ENCODE measurements at places on chromosomes 4 and X.
A peak's percentile ranks its signal among the peaks of the same experiment; 100 is the strongest.

DNA sequence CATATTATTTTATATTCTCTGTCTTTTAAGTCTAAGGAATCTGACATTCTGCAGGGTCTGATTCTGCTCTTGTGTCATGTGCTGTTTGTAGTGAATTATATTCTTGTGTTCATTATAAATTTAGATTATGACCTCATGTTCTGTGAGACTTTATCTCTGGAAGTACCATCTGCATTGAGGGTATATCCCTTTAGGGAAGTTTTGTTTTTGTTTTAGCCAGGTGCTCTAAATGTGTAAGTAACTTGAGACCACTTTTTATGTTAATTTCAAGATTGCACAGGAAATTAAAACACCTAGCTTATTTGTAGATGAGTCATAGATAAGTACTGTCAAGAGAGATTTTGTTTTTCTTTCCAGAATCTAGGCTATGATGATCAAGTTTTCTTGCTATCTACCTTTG is 35.0 kb upstream of the DKK2 start:
- DNase-seq, result no peak

GRCh38 chr4:972651-973424 is 531 bp downstream of the DGKQ start:
- DNase-seq, result no peak

GRCh38 chr4:8671712-8672290 is 79.2 kb downstream of the CPZ start:
- DNase-seq, result no peak

DNA sequence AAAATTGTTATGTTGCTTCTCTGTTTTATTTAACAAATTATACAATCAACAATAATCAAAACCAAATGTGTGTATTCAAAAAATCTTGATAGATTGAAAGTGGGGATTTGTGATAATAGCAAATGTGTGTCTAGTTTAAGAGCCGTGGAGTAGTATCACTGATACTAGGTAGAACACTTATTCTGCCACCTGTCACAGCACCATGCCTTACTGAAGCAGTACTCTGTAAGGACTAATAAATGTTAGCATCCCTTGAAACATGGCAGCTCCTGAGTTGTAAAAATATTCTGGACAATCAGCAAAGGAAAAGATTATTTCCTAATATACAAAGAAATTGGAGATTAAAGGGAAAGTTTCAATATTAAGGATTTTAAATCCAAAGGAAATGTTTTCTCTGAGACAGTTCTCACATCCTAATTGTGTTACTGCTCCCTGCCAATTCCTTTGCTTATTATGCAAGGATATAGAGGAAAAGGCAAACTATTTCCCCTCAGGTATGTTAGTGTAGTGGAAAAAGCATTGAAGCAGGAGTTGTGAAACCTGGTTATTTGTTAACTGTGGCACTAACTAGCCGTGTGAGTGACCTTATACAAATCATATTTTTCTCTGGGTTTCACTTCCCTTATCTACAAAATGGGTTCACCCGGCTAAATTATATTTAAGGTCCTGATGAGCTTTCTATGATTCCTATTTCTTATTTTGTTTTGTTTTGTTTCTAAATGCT is 303.1 kb downstream of the ARHGAP24 start:
- DNase-seq, result no peak

DNA sequence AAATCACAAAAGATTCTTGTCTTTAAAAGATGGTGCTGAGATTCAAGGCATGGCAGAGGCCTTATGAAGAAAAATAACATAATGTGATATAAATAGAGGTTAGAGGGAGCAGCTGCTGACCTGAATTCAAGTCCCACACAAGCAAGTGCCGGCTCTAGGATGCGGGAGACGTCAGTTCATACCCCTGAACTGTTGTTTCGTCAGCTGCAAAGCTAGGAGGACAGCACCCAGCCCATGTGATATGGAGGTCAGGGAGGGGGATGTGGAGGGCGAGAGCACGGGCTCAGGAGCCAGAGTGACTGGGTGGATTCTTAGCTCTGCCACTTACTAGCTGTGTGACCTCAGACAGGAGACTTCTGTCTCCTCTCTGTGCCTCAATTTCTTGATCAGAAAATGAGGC is 77.9 kb downstream of the JAKMIP1 start:
- no peak for DNase-seq

DNA sequence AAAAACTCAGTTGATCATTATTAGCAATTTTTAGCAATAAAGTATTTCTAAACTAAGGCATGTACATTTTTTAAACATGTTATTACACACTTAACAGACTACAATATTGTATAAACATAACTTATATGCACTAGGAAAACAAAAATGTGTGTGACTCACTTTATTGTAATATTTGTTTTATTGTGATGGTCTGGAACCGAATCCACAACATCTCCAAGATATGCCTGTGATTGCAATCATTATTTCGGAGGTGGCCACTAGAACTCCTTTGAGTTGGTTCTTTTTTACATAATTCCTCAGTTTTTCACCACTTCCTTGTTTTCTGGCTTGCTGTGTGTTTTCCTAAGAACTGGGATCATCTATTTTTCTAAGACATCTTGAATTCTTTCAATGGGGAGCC is 53.7 kb downstream of the FBXW7 start:
- no peak for DNase-seq

DNA sequence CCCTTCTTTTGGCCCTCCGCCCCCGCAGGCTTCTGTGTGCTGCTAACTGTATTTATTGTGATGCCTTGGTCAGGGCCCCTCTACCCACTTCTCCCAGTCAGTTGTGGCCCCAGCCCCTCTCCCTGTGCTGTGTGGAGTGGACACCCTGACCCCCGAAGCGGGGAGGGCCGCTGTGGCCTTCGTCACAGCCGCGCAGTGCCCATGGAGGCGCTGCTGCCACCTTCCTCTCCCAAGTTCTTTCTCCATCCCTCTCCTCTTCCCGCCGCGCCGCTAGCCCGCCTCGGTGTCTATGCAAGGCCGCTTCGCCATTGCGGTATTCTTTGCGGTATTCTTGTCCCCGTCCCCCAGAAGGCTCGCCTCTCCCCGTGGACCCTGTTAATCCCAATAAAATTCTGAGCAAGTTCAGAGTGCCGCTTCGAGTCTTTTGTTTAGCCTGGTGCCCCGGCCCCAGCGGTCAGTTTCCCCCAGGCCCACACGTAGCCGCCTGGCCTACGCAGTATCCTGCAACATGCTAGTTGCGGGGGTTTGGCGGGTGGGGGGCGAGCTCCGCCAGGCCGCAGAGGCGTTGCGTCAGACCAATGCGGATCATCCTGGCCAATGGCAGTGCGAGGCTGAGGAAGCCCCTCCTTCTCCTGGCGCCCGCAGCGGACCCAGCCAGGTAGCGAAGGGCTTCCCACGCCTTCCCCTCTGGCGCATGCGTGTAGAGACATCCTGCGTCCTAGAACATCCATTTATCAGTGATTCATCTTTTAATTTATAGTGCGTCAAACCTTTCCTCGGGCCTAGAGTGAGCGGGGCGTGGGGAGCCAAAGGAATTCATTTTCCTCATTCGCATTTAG is 5.6 kb upstream of the KANTR start:
- no peak for DNase-seq

GRCh38 chr4:105088110-105088879 is 58.4 kb upstream of the TET2 start:
- no peak for DNase-seq

GRCh38 chr4:70979445-70980008 is 13.9 kb upstream of the DCK start:
- no peak for DNase-seq

GRCh38 chrX:9708923-9709553 is 56.6 kb downstream of the GPR143 start:
- peak; percentile 36 for DNase-seq

- no peak for DNase-seq
These were observed 26.2 kb upstream of the GPR78 start for GRCh38 chr4:8553991-8554405.

GRCh38 chrX:49312176-49312575 is 8.7 kb downstream of the GAGE10 start:
- DNase-seq, result no peak

DNA sequence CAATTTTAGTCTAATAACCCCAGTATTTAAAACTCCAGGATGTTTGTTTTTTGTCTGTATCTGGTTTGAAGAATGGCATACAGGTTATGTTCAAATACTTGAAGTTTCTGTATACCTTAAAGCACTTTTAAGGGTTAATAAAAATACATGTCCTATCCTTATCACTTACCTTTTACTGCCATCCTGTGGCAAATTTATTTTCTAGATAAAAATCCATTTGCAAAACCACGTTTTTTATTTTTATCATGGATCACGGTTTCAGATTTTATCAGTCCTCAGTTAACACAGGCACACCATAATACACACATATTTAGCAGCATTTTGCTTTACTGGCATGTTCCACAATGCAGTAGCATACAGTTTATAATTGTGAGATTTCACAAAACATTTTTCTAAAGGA is 113.3 kb upstream of the H2AZ1 start:
- DNase-seq, result no peak

- no peak for DNase-seq
These were observed 6.6 kb upstream of the TMEM128 start for GRCh38 chr4:4254666-4255065.

- no peak for DNase-seq
These were observed 111.2 kb downstream of the ELOVL6 start for GRCh38 chr4:110087070-110087708.

GRCh38 chr4:62324215-62324614 is 1124.1 kb downstream of the ADGRL3 start:
- DNase-seq, result no peak

DNA sequence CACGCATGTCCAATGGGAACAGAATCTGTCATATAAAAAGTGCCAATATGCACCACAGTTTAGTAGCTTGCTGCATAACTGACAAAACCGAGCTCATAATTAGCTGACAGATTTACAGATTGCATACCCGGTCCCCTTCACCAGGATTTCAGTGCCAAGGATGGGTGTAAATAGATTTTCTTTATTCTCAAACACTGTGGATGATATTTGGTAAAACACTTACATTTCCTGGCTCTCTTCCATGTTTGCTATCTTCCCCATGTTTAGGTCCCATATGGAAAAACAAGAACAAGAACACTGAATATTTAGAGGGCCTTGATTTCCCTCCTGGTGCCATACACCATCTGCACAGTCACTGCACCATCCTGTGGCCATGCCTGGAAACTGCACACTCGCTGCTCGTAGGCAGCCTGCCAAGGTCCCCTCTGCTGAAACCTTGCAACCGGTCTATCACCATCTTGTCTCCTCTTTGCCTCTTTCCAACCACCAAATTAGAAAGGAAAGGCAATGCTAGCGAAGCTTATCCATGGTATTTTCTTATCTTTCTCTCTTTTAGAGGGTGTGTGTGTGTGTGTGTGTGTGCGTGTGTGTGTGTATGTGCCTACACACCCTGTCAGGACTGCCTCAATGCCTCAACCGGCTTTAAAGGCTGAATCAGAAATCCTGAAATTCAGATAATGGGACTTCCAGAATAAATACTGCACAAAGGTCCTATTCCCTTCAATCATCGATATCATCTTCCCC is 124.2 kb upstream of the MBNL3 start:
- DNase-seq, result no peak

- DNase-seq, result no peak
These were observed 25.5 kb downstream of the SMIM14 start for GRCh38 chr4:39613093-39613656.

DNA sequence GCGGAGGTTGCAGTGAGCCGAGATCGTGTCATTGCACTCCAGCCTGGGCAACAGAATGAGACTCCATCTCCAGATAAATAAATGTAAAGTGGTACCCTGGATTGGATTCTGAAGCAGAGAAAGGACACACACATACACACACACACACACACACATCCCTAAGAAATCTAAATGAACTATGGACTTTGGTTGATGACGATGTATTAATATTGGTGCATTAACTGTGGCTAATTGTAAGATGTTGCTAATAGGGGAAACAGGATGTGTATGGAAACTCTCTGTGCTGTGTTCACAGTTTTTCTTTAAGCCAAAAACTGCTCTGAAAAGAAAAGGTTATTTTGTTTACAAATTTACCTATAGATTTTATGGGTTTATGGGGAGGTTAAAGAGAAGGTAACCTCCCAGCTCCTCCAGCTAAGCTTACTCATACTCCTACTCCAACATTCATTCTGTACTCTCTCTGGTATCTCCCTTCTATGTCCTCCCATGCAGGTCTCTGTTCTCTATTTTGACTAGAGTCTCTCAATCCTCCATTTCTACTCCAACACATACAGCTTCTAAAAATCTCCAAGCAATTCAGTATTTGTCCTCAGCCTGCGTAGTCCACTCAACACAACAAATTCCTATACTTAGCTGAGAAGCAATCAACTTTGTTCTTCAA is 46.5 kb upstream of the RELL1 start:
- DNase-seq, result no peak

GRCh38 chrX:138229718-138230117 is 481.8 kb downstream of the FGF13 start:
- DNase-seq, result no peak

DNA sequence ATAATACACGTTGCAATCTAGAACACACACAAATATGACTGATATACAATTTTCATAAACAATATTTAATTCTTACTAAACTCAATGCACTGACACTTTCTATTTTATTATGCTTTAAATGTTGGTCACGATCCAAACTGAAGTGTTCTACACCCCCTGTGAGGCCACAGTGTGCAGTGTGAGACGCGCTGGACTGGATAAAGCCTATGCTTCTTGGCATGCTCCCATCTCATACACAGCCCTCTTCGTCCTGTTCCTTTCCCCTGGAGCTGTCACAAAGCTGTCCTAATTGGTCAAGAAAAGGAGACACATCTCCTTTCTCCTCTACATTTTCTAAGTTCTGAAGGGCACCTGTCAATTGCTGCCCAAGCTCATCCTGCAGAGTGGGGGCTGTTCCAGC is 72.0 kb downstream of the SCD5 start:
- DNase-seq, result no peak

DNA sequence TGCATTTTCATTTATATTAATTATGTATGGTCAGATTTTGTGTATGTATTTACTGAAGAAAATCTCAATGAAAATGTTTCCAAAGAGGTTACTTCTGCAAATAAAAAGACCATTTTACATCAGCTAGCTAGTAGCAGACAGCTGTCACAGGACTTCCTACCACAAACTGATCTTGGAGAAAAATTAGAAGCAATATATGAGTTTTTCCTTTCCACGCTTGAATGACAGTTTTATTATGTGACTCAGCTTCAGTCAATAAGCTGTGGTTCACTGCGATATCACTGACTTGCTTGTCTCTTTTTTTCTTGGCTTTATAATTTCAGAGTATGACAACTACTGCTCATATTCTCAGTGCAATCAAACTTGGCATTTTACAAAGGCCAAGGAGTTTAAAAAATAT is 787.4 kb upstream of the GALNTL6 start:
- no peak for DNase-seq

DNA sequence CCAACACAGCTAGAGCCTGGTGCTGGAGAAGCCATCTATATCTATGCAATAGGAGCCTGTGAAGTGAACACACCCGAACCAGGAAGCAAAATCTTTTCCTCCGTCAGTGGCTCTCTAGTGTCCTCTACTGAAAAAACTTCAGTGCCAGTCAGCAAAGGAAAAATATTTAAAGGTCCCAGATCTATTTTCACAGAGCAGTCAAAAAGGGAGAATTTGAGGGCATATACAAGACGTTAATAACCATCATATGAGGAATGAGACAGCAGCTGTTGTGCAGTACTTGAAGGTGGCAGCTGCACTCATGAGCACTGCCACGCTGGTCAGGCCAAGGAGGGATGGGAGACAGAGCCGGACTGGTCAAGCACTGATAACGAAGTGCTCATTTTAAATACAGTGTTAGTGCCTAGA is 14.4 kb downstream of the MCUB start:
- DNase-seq, result no peak

- DNase-seq, result no peak
These were observed 1.3 kb upstream of the CISD2 start for GRCh38 chr4:102867278-102868152.
